ENCODE measurements at places on chromosomes 4 and X. TPM values are rescaled to one million over a fixed set of nuclear protein-coding genes. Genes with fewer than 3 reads are reported as not detected.

DNA sequence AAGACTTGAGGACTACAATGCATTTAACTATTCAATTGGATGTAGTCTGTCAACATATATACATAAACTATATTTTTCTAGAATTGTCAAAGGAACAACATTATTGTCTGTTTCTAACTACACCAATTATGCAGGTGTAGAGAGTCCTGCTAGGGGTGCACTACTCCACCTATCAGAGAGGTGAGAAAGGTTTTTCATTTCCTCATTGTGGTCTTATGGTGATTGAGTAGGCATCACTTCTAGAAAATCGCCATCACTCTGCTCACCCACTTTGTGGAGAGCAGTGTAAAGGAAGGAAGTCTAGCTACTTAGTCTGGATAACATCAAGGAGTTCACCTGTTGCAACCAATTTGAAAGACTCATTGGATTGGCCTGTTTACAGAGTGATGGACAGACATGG, 4.4 kb upstream of the ADH1C start:
- no peak for DNase-seq

DNA sequence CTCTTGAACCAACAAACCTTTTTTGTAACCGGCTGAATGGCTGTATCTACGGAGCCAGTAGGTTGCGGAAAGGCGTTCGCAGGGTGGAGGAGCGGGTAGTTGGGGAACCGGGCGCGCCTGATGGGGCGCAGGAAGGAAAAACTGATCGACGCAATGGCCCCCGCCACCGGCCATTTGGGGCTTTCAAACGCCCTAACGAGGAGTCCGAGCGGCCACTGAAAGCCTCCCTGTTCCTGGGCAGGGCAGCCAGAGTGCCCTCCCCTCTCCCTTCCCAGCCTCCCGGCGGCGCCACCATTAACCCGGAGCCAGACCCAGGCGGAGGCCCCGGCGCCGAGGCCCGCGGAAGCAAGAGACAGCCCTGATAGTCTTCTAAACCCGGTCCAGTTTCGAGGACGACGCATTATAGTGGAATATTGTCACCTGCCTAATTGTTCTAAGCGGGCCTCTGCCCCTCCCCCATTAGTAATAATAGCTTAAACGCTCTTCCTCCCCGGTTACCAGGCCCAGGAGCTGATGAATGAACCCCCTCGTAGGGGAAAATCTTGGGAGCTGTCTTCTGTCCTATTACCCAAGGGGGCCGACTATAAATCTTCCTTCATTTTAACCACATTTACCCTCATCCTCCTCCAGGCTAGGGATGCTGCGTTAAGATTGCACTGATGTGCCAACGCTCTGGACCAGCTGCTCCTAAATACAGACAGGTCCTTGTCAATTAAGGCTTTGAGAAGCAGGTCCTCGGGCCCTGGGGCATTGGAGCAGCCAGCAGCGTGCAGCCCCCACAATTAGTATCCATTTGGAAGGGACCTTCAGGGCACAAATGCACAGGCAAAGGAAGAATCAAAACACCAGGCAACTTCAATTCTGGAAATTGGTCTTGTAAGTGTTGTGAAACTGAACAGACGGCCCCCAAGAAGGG, 61.6 kb upstream of the TMEM33 start:
- no peak for DNase-seq

GRCh38 chrX:76148041-76148665, 24.7 kb upstream of the PBDC1 start:
- DNase-seq = peak; percentile 30

- DNase-seq = no peak
Observed at GRCh38 chrX:107493141-107493540, 43.7 kb downstream of the FRMPD3 start.

- peak; percentile 81 for DNase-seq
Observed at GRCh38 chr4:24912252-24913118, at the start of gene CCDC149. CCDC149 (minus strand) TSS chr4:24913042; CDS start chr4:24912864, 178 bp downstream.

The TRIM2 gene
- polyA plus RNA-seq = 19.5 TPM

The TXLNG gene
- polyA plus RNA-seq = 9.8 TPM

DNA sequence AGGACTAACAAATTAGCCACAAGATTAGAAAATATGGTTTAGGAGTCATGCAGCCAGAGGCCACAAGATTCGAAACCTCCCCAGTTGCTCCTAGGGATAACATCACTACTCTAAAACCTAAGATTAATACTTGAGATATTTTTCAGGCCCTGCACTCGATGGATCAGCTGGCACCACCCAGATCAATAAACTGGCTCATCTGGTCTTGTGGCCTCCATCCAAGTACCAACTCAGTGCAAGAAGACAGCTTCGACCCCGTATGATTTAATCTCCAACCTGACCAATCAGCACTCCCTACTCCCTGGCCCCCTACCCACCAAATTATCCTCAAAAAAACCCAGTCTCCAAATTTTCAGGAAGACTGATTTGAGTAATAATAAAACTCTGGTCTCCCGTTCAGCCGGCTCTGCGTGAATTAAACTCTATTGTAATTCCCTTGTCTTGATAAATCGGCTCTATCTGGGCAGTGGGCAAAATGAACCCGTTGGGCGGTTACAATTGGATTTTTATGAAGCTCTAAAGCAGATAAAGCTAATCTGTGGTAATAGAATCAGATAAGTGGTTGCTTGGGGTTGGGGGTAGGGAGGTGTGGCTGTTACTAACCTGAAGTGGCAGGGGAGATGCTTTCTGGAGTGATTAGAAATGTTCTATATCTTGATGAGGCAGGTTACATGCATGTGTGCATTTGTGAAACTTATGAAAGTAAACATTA, 91.8 kb upstream of the ATXN3L start:
- no peak for DNase-seq

- DNase-seq = no peak
Observed at GRCh38 chr4:185399466-185399865, 2.8 kb downstream of the ANKRD37 start.

The USP26 gene
- not detected for polyA plus RNA-seq

The ZNF718 gene
- polyA plus RNA-seq = 3.5 TPM

GRCh38 chrX:70038951-70039350, 10.8 kb downstream of the AWAT2 start:
- DNase-seq = no peak

GRCh38 chr4:152572417-152573086, 36.7 kb upstream of the FBXW7 start:
- no peak for DNase-seq

DNA sequence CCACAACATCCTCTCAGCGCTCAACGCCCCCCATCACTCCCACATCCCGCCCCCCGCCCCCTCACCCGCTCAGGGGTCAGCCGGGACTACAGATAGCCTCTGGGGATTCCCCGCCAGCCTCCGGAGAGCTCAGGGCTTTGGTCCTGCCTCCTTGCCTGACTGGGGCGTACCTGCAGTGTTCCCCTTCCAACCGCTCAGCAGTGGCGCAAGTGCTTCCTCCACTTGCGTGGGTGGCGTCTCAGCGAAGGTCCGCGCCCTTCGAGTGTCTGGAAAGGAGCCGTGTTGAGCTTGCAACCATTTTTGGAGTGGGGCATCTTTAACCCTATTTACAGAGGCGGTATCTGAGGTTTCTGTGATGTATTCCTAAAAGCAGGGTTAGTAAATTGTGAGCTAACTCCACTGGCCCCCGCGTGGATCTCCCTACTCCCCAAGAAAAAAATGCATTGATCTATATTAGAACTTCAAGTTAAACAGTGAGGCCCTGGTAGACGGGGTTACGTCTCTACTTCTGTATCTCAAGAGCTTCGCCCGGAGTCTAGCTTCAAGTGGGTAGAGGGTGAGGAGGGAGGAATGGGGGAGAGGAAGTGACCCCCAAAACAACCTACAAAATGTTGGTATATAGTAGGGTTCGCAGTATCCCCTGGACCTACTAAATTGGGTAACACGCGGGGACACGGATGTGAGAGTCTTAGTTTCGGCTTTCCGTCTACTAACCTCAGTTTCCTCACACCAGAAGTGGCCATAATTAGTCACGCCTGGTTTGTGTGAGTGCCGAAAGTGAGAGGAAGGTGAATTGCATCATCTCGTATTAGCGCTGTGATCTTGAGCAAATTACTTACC, 16.1 kb downstream of the NKX3-2 start:
- DNase-seq = no peak

The S100P gene
- 1.4 TPM for polyA plus RNA-seq

GRCh38 chr4:168777277-168777965, 232.6 kb downstream of the CBR4 start:
- DNase-seq = no peak

GRCh38 chr4:90833706-90834105, 706.5 kb downstream of the CCSER1 start:
- no peak for DNase-seq

The EVC2 gene
- 6.8 TPM for polyA plus RNA-seq

GRCh38 chr4:95363559-95363925, 185.2 kb downstream of the UNC5C start:
- DNase-seq = no peak

The TLR8 gene
- polyA plus RNA-seq = 0.69 TPM

GRCh38 chr4:4321951-4322688, 32.1 kb downstream of the ZBTB49 start:
- DNase-seq = no peak

GRCh38 chr4:119080721-119081541, 54.7 kb upstream of the MYOZ2 start:
- no peak for DNase-seq

- peak; percentile 71 for DNase-seq
Observed at GRCh38 chr4:185395238-185395955, at the start of gene LRP2BP. LRP2BP (minus strand) TSS chr4:185395924; CDS start chr4:185378186, 17,738 bp downstream.

DNA sequence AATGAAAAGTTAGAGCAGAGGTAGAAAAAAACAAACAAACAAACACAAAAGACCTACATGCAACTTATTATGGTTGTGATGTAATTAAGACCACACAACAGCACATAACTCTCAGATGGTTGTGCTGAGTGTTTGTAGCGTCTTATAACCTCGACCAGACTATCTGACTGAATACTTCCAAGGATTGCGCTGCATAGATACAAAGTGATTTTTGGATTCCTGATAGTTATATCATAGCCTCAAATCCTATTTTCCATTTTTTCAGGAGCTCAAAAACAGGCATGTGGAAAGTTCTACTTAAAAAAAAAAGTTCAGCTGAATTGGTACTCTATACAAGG, 236.1 kb downstream of the SPRY1 start:
- DNase-seq = no peak

The HELT gene
- not detected for polyA plus RNA-seq

- DNase-seq = no peak
Observed at GRCh38 chr4:98626350-98626749, 32.1 kb downstream of the TSPAN5 start.

GRCh38 chr4:139658586-139659382, 6.8 kb upstream of the MGST2 start:
- DNase-seq = no peak

DNA sequence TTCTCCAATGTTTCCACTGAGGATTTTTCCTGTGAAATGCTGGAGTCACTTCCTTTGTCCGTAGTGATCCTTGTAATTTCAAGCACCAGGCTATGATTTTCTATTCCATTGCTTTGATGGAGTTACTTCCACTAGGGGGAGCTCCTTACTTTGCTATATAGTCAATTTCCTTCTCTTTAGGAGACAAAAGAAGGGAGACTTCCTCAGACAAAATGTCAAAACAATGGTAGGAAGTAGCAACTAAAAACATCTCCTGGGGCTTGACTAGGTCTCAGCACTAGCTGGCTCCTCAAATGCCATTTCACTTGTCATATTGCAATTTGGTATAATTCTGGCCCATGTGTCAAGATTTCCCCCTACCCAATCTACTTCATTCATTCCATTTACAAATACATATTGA, 24.1 kb downstream of the ZCCHC12 start:
- DNase-seq = peak; percentile 63

The RHOXF1 gene
- polyA plus RNA-seq = not detected

The PNMA6A gene
- polyA plus RNA-seq = 2.6 TPM

The AMTN gene
- not detected for polyA plus RNA-seq

GRCh38 chr4:59094505-59094904, 1984.3 kb upstream of the IGFBP7 start:
- DNase-seq = no peak

DNA sequence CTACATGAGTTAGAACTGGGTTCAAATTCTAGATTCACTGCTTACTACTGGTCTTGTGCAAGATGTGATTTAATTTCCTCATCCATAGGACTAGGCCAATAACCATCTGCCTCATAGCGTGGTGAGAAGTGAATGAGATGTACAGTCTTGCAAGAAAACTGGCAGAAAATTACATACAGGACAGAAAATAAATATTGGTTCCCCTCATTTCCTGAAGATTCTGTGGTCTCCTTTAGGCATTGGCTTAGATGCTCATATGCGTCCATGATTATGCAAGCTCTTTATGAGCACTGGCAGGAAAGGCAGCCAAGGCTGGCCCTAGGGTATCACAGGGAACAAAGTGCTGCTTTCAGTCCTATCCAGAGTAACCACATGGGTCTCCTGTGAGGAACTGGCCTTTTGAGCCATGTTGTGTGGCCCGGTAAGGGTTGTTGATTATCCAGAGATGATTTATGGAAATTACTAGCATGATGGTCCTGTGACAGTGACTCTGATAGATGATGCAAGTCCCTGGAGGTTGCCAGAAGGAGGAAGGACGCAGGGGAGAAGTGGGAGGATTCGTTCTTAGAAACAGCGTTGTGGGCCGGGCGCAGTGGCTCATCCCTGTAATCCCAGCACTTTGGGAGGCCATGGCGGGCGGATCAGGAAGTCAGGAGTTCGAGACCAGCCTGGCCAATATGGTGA, 9.9 kb upstream of the MOB1B start:
- peak; percentile 19 for DNase-seq

GRCh38 chr4:153651116-153651515, 33.0 kb upstream of the TLR2 start:
- no peak for DNase-seq

GRCh38 chr4:142846729-142847596, 862 bp upstream of the INPP4B start:
- peak; percentile 33 for DNase-seq

- peak; percentile 14 for DNase-seq
Observed at GRCh38 chr4:174554231-174554728, 32.0 kb upstream of the HPGD start.

- peak; percentile 10 for DNase-seq
Observed at GRCh38 chr4:114729068-114729738, 130.6 kb downstream of the UGT8 start.

The CSN1S1 gene
- not detected for polyA plus RNA-seq

The BEX1 gene
- 3.4 TPM for polyA plus RNA-seq

GRCh38 chr4:47278631-47279030, 184.9 kb downstream of the COMMD8 start:
- DNase-seq = no peak

DNA sequence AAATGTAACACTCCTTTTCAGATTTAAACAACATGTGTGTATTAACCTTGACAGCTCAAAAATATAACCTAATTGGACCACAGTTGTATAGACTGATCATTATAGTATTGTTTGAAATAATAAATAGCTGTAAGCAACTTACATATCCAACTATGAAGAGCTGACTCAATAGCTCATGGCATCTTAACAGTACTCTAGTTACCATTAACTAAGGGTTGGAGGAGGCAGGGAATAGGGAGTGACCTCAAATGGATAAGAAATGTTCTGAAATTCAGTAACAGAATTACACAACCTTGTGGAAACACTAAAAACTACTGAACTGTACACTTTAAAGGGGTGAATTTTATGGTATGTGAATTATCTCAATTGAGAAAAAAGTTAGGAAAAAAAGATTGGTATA, 136.5 kb upstream of the CPEB2 start:
- DNase-seq = no peak

DNA sequence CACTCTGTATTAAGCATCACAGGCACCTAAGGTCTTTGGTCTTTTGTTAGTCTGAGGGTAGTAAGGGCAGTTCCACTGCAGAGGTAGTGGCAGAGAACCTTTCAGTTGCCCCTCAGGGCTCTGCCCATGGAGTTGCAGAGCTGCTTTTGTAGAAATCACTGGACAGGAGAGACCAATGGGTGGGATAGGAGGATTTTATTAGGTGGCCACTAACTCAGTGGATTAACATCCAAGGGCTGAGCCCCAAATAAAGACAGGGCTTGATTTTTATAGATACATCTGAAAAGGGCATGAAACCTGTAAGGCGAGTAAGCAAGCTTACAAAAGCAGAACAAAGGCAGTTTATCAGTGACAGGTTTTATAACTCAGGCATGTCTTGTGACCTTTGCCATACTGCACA, 1035.4 kb downstream of the SH3BGRL start:
- DNase-seq = no peak

Data from muscle of back (tissue), 13 donors.